Naive thymus-derived CD4-positive, alpha-beta T cell (primary cell): ENCODE measurements at places on chromosomes 3 and 15. TPM values are rescaled to one million over a fixed set of nuclear protein-coding genes. Genes with fewer than 3 reads are reported as not detected.

The TEX55 gene
- not detected for total RNA-seq

DNA sequence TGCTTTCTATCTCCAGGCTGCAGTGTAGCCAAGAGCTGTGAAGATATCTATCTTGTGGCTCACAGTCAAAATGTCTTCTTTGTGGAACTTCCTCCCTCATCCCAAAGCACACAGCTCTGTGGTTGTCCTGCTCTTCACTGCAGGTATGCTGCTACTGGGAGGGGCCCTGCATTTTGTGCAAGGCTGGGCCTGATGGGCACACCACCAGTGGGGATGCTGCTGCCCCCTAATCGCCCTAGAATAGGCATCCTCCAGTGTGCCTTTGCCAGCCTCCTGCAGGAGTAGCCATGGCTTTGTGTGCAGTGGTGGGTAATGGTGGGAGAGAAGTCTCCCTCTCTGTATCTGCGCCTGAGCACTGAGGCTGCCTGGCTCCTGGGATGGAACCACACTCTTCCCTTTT lies 297.3 kb downstream of the DOCK3 start:
- DNase-seq = no peak

GRCh38 chr3:150970665-150971324 lies 1.7 kb downstream of the CLRN1 start:
- DNase-seq = no peak

The SLC26A6 gene
- total RNA-seq = 15.1 TPM

- no peak for DNase-seq
These were observed 30.2 kb downstream of the TTBK2 start for GRCh38 chr15:42890161-42890913.

DNA sequence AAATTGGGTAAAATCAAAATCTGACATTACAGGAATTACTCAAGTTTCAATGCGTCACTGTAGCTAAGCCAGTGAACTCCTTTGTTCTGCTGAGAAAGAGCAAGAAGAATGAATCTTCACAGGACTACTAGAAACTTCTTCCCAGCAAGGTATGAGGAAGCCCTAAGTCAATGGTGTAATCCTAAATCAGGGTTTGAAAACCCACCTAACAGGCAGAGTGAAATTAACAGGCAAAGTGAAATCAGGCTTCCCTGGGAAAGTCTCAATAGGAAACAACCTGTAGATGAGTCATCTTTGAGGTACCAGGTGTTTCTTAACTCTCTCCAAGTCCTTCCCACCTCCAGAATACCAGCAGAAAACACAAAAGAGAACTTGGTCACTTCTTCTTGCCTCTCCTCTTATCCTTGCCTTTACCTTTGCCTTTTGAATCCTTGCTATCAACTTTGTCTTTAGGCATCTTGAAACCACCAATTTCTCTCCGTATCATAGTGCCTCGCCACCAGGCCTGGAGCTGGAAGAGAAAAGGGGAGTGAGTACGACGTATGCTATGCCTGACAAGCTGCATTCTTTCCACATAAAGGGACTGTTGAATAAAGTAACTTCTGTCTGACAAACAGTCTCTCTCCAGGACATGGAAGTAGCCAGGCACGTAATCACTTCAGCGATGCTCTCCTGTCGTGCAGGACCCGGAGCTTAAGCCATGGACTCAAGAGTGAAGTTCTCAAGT lies 60.6 kb upstream of the RPL35A start:
- no peak for DNase-seq

DNA sequence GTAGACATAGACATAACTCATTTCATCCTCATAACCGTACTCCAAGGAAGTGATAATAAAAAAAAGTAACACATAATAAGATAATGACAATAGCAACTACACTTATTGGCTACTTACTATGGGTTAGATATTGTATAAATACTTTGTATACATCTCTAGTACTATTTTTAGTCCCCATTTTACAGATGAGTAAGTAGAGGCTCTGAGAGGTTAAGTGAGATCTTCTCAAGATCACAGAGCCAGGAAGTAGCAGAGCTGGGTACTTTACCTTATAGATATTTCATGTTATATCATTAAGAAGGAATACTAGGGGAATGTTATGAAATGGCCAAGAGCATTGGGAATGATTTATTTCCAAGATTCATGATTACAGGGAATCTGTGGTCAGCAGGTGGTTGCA lies 49.4 kb upstream of the ADAMTSL3 start:
- no peak for DNase-seq

GRCh38 chr3:121836064-121836463 lies 1.1 kb downstream of the EAF2 start:
- no peak for DNase-seq

The FEZF2 gene
- total RNA-seq = not detected

- no peak for DNase-seq
These were observed 9.7 kb downstream of the EPHB1 start for GRCh38 chr3:134804508-134805480.

The IDH2 gene
- 33.7 TPM for total RNA-seq

DNA sequence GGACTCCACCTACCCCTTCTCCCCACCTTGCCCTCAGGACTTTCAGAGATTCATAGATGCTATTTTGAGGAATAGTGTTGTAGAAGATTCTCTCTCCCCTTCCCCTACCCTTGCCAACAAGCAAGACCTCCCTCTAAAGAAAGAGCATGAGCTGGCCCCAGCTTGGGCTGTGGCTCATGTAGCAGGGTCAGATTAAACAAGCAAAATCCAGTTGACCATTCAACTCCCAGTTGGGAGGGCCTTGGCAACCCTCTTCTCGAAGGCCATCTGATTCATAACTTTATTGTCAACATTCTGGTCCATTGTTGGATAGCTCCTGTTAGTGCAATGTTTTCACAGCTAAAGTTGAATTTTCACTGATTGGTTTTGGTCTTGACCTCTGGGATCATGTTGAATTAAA lies 41.1 kb downstream of the TNFAIP8L3 start:
- no peak for DNase-seq

GRCh38 chr3:144677103-144677502 lies 705.5 kb downstream of the DIPK2A start:
- no peak for DNase-seq

DNA sequence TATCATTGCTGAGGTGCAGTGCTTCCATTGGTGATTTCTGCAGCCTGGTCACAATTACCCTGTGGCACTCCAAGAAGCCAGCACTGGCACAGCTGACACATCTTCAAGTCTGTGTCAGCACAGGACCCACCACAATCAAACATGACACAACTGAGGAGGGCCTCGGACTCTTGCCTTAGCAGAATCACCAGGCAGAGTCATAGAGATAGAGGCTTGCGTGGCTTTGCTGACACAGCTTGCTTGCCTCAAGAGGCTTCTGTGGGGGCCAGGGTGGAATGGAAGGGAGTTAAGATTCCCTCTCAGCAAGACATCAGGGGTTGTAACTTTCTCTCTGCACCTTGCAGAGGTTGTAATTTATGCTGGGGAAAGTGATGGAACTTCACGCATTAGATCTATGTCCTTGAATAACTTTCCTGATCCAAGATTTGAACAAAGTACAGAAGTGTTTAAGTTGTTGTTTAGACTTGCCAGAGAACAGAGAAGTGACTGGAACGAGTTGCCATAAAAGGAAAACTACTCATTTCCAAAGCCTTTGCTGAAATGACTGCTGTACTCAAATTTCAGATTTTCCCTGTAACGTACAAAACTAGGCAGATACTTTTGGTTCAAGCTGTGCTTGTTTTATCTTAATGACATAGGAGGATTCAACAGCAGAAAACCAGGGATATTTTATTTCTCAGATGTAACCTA lies 170.7 kb downstream of the DIPK2A start:
- no peak for DNase-seq

The INKA1 gene
- 2.0 TPM for total RNA-seq

The SLC12A6 gene
- total RNA-seq = 111 TPM
